ENCODE measurements at places on chromosomes 16 and 17.
A peak's percentile ranks its signal among the peaks of the same experiment; 100 is the strongest.

DNA sequence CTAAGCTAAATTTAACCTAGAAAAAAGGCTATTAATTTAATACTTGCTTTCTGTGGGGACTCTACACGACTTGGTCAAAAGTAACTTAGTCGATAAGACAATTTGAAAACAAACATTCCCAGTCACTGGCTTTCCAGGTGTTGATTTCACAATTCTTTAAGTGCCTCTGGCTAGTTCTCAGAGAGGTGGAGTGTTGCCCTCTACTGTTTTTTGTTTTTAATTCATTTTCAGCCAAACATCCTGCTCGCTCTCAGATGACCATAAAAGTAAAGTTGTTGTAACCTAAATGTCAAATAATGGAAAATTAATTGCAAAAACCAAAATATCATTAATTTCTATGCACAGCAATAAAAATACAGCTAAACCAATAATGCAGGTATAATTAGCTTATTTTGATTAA is 107.1 kb downstream of the MYO1D start:
- DNase-seq = peak; percentile 15

DNA sequence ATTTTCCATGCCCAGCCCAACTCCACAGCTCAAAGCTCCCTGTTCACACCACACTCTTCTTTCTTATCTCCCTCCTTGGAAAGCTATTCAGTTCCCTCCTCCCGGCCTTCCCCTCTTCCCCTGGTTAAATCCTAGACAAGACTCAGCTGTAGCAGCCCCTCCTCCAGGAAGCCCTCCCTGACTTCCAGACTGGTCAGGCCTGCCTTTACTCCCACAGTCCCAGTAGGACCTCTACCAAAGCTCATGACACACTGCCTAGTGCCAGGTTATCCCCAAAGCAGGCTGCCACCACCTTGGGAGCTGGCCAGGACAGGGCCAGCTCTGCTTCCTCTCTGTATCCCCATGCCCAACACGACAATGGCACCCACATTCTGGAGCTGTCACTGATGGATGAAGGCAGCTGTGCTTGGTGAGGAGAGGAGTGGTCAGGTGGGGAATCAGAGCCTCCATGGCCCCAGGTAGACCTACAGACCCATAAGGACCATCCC is 50.0 kb downstream of the BEAN1 start:
- DNase-seq = no peak

DNA sequence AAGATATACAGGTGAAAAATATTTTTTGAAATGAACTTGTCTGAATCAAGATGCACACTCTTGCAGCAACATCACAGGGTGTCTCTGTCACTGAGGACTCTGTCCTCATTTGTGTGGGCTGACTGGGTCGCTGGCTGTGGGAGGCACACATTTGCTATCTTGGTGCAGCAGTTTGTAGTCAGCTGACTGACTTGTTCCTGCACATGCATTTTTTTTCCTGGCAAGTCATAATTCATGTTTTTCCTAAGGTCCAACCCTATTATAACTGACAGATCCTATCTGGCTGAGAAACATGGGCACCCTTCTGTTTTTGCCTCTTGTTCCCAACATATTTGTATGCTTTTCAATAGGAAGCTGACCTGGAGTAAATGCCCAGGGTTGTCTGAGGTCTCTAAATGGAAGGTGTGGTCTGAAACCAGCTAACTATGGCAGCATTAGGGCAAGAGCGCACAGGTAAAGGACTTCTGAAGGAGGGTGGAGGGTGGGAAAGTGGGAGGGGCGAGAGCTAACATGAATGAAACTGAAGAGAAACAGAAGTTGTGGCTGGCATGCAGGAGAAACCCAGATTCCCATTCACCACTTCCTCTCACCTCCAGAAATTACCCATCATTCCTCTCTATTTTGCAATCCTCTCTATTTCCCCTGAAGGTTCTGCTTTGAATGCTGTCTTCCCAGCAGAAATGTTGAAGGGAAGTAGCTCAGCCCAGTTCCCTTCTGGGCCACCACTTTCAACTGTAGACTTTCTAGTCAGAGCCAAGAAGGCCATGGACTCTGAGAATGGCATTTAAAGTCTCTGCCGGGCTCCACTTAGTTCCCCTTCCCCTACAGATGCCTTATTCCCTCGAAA is 166.1 kb downstream of the PRKCA start:
- DNase-seq = peak; percentile 61

DNA sequence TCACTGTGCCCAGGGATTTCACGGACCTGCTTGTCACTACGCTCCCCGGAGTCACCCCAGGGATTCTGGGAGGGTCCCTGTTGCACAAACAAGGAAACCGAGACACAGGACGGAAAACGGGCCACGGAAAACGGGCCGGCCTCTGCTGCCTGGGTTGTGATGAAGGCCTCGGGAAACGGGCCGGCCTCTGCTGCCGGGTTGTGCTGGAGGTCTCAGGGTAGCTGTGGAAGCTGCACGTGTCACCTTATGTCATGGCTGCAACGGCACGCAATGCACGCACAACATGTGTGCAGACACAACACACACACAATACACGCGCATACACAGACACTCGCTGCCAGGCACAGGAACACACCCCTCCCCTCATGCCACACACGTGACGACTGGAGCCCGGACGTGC is 27.0 kb upstream of the GNG13 start:
- no peak for DNase-seq

GRCh38 chr17:78357177-78357586 is 2.7 kb downstream of the SOCS3 start:
- peak; percentile 94 for DNase-seq

DNA sequence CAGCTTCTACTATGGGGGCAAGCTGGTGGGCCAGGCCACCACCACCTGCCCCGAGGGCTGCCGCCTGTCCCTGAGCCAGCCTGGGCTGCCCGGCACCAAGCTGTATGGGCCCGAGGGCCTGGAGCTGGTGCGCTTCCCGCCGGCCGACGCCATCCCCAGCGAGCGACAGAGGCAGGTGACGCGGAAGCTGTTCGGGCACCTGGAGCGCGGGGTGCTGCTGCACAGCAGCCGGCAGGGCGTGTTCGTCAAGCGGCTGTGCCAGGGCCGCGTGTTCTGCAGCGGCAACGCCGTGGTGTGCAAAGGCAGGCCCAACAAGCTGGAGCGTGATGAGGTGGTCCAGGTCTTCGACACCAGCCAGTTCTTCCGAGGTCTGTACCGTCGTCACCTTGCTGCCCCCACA is 19.5 kb downstream of the IRF8 start:
- DNase-seq = no peak

DNA sequence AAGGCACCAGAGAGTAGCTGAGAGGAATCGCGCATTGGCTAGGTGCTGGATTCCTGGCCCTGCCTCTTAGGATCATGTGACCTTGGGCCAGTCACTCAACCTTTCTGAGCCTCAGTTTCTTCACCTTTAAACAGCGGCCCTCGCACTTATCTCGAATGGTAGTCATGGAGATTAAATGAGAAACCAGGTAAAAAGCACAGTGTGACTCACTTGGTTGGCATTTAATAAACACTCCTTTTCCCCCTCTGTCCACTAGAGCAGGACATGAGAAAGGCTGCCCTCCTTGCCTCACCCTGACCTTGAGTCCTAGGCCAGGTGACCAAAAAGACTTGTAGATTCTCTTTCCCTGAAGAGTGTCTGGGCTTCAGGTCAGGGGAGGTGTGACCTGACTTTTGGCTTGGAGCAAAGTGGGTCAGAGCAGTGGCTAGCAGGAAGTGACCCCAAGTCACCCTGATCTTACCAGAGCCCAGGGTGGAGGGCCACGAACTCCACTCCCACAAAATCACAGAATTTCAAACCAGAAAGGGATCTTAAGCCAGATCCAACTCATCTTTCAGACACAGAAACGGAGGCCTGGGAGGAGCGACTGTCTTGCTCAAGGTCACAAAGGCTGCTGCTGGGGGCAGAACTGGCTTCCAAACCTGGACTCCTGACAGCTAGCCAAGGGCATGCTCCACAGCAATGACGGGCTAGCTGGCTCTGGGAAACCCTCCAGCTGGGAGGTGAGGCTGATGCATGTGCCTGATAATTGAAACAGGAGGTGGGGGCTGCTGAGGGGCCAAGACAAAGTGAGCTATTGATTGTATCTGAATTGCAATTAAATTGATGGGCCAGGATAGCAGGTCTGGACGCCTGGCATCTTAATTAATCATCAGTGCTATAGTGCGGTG is 65.2 kb downstream of the PIPOX start:
- peak; percentile 47 for DNase-seq

DNA sequence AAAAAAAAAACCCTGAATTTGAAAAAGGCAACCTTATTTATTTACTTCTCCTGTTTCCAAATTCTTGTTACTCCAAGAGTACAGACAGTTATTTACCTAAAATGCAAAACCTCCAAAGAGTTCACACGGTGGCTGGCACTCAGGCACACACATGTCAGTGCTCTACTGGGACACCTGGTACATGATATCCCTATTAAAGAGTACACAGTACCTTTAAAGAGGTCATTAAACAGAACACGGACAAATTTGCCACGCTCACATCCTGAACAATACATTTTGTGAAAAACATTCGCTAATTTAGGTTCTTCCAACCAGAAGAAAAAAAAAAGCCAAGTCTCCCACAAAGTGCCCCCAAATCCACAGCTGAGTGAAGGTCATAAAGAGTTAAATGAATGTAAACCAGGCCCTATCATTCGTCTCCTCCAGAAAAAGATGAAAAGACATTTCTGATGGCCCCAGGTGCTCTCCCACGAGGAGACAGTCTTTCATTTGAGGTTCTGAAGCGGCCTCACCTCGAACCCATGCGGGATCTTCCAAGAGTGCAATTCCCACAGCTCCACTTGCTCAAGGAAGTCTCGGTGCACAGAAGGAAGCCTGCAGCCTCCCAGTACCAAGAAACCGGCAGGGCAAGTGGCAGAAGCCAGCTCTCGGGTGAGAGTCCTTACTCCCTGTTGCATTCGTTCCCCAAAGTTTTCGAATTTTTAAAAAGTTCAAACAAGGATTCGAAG is 993 bp downstream of the ERN1 start:
- DNase-seq = peak; percentile 68

GRCh38 chr17:6109536-6109935 is 39.4 kb downstream of the WSCD1 start:
- no peak for DNase-seq

- peak; percentile 71 for DNase-seq
These were observed 38.5 kb downstream of the IGF2BP1 start for GRCh38 chr17:49035470-49036269.

DNA sequence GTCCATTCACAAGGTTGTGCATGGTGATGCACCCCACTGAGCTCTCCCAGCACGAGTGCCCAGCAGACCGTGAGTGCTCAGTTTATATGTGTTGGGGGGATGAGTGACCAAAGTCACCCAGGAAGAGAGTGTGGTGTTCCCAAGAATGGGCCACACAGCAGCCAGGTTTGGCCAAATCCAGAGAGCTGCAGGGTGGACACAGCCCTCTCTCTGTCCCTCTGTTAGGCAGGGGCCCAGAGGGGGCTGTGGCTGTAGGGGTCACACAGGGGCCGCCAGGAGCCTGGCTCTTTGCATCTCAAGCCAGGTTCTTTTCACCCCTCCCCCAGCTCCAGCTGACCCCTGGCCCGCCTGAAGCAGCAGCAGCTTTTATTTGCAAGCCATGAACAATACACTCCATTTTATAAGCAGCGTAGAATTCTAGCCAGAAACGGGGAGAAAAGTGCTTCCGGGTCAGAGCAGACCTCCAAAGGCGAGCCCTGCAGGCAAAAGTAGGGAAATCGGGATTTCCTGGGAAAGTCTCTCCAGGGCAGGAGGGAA is 13.3 kb downstream of the COTL1 start:
- DNase-seq = no peak

DNA sequence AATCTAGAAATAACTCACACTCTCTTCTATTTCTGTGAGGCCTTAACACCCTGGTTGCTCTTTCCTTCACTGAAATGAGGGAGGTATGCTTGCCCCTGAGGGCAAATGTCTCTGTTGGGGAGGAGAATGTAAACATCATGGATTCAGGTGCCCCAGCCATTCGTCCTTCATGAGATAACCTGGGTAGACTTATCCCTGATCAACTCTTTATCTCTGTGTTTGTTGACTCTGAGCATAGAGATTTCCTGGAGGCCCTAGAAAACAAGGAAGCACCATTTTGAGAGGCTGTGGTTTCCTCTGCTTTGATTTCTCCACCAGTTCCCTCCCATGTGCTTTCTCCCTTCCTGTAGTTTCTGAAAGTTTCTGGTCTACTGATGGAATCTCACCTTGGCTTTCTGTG is 77.3 kb downstream of the PHKB start:
- DNase-seq = no peak

DNA sequence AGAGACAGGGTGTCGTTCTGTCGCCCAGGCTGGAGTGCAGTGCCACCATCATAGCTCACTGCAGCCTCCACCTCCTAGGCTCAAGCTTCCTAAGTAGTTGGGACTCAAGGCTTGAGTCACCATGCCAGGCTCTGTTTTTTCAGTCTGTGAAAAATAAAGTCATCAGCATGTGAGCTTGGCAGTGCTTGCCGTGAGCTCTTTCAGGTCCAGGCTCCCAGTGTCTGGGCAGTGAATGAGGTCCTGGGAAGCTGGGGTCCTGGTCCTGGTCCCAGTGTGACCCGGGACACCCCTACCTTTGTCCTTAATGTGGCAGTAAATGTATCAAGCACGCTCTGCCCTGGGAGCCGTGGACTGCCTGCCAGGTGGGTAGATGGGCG is 22.9 kb upstream of the RPL13 start:
- no peak for DNase-seq

GRCh38 chr17:82871056-82871775 is 31.4 kb upstream of the ZNF750 start:
- DNase-seq = no peak

DNA sequence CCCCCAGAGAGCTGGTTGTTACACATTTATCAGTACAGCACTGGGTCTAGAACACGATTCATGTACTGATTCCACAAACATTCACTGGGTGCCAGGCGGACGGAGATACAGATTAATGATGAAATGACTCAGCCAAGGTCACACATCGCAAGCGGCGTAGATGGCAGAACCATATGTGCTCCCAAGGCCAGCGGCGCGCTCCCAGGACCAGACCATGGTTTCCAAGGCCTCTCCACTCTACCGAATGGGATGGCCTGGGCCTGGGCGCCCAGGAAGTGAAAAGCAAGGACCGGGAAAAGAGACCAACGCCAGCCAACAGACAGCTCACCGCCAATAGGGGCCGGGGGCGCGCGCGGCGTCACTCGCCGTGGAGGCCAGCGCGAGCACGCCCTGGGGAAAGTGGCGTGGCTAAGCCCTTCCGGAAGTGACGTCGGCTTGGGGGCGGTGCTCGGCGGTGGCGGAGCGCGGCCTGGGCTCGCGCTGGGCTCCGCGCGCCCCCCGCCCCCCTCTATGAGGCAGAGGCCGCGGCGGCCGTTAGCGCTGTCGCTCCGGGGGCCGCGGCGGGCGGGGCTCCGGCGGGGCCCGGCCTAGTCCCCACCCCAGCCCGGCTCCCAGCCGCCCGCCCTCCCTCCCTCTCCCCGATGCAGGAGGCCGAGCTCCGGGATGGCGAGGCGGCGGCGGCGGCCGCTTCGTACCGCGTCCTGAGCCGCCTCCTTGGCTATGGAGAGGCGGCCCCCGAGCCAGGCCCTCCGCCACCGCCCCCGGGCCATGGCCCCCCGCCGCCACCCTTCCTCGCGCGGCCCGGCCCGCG is at the start of gene SOCS7:
SOCS7 (plus strand) TSS at position 433 of the 811 bp plus-strand sequence; CDS start at position 642, 209 bp downstream.
- peak; percentile 93 for DNase-seq

- DNase-seq = no peak
These were observed 178.3 kb downstream of the PRKCB start for GRCh38 chr16:24013864-24014645.

Measured in ELR (cell line).